ENCODE measurements at places on chromosomes 2 and 18.

- DNase-seq = no peak
These were observed 269.4 kb downstream of the TDRD15 start for GRCh38 chr2:21393173-21393572.

- DNase-seq = no peak
These were observed 909.5 kb upstream of the SOX11 start for GRCh38 chr2:4782647-4783046.

DNA sequence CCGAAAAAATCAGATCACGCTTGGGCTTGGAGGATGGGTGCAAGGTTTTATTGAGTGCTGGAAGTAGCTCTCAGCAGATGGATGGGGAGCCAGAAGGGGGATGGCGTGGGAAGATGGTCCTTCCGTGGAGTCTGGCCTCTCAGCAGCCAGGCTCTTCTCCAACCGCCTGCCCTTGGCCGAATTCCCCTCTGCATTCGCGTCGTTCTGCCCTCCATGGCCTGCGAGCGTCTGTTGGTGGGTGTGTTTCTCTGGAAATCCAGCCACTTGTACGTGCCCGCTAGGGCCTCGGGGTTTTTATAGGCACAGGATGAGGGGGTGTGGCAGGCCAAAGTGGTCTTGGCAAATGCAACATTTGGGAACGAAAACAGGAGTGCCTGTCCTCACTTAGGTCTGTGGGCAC, 815.2 kb downstream of the TSN start:
- no peak for DNase-seq

GRCh38 chr2:191018643-191019119, 4.7 kb upstream of the STAT1 start:
- DNase-seq = no peak

Data from activated CD4-positive, alpha-beta T cell treated with anti-CD3 and anti-CD28 coated beads, Interleukin-2, amount 50 U/mL, for 4 hours (primary cell).